ENCODE measurements at places on chromosomes 1 and 21.

GRCh38 chr1:247448107-247448791 is 9.7 kb downstream of the OR2B11 start:
- no peak for DNase-seq

DNA sequence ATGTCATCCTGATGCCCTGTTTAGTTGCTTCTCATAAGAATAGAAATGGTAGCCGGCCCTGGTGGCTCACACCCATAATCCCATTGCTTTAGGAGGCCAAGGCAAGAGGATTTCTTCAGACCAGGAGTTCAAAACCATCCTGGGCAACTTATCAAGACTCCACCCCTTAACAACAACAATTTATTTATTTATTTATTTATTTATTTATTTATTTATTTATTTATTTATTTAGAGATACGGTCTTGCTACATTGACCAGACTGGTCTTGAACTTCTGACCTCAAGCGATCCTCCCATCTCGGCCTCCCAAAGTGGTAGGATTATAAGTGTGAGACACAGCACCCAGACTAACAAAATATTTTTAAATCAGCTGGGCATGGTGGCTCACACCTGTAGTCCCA is 4.0 kb downstream of the MT1HL1 start:
- DNase-seq = no peak

DNA sequence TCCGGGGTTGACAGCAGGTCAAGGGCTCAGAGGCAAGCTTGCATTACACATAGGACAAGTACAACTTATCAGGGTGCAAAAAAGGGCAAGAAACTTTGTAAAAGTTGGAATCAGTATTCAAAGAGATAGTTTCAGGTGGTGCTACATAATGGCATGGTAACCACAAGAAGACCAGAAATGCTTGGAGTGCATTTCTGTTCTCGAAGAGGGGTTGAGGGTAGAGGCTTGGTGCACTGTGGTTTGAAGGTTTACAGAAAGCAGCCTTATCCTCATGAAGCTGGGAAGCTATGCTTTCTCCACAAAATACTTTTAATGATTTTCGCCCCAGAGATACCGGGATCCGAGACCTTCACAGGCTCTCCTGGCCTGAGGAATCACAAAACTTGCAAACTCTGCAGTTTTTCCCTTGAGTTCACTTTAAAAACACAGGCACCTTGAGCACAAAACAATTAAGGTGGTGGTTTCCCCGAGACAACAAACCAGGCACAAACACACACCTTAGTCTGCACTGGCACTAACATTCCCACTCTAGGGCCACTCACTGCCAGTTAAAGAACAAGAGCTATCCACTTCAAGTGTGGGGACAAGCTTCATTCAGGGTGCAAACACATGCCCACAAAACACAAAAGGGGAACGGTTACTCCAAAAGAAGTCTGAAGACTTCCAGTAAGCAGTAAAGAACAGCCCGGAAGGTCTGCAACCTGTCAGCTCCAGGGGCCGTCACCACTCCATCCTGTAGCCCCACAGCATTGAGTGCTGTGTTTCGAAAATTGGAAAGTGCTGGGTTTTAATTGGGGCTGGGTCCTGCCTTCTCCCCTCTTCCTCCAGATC is 29.8 kb upstream of the NFIA start:
- DNase-seq = no peak

DNA sequence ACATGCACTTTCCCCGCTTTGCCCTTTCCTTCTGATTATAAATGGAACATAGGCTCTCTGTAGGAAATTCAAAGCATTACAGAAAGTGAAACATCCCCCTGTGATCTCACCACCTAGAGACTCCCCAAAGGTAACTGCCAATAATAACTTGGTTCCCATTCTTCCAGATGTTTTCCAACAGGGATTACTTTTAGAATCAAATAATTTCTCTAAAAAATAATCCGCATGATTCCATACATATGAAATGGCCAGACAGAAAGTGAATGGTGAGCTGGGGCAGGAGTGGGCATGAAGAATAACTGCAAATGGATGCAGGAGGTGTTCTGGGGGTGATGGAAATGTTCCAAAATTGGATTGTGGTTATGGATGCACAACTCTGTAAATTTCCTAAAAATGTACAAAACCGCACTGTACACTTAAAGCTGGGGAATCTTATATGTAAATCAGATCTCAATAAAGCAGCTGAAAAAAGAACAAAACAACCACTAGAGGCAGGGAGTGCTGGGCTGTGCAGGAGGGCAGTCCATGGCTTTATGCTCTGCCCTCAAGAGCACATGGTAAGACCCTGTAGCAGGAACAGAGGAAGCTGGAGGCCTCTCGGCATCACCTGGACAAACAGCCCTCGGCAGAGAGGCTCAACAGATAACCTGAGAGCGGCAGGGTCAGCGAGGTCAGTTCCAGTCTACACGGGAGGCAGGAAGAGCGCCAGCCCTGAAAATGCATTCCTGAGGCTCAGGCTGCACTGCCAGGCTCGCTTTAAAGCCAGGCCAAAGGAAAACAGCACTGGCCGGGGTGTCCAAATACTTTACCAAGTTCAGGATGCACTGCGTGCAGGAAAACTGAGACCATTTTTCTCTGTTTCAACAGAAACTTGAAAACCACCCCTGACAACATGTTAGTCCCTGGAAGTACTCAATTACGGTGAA is 39.7 kb downstream of the CAPZB start:
- no peak for DNase-seq

GRCh38 chr1:50705041-50705440 is 255.0 kb downstream of the FAF1 start:
- DNase-seq = no peak

DNA sequence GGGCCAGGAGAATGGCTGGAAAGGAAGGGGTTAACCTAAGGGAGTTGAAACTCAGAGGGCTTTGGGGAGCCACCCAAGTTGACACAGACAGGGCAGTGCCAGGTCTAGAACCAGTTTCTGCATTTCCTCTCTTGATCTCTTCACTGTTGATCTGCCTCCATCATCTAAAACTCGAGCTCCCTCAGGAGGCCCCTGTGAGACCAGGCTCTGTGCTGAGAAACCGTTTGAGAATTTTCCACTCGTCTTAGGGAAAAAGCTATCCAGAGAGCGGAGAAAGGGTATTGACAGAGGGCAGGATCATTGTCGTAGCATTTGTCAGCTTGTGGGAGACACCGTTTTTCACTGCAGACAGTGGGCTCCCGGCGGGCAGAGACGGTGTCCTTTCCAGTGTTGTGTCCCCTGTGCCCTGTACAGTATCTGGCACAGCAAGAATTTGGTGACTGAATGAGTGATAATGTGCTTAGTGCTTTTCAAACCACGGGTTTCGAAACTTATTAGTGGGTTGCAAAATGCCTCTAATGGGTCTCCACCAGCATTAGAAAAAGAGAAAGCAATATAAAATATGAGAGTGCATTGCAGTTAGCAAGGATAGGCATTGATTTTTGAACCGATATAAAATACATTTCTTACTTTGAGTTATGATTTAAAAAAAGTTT is 31.1 kb downstream of the PROK1 start:
- DNase-seq = no peak

- DNase-seq = no peak
Observed at GRCh38 chr1:112673592-112674439, 643 bp upstream of the MOV10 start.

- DNase-seq = no peak
Observed at GRCh38 chr1:88608139-88608943, 75.7 kb upstream of the PKN2 start.

DNA sequence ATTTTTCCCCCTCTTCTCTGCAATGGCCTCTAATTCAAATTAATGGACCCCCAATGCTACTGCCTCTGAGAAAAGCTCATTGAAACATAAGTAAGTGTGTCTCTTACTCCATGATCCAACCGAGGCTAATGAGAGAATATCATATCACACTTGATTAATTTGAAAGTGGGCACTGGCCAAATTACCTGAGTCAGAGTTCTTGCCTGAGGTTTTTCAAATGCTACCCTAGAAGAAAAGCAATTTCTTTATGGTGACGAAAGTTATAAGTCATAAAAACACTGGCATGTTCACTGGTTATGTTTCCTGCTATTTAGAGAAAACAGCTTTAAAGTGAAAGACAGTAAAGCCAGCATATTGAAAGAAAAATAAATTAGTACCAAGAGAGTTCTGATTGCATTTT is 368.8 kb upstream of the TMPRSS15 start:
- DNase-seq = no peak

GRCh38 chr1:93678491-93678890 is 3.1 kb downstream of the BCAR3 start:
- no peak for DNase-seq

DNA sequence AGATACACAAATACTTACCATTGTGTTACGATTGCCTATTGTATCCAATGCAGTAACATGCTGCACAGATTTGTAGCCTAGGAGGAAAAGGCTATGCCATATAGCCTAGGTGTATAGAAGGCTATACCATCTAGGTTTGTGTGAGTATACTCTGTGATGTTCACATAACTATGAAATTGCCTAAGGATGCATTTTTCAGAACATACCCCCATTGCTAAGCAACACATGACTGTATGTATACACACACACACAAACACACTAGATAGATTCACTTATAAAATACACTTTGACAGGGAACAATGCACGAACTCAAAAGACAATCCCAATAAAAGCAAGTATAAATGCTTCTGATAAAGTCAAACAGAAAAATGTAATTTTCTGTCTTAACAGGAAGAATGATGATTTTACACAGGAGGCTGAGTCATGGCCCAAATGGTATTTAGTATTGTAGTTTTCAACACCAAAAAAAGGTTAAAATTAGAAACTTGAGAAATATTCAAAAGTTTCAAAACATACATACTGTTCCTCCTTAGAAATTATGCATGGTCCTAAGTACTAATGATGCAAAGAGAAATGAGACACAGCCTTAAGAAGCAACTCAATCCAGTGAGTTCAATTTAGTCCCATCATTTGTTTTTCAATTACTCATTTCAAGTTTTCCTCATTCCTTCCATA is 12.2 kb downstream of the FH start:
- no peak for DNase-seq

DNA sequence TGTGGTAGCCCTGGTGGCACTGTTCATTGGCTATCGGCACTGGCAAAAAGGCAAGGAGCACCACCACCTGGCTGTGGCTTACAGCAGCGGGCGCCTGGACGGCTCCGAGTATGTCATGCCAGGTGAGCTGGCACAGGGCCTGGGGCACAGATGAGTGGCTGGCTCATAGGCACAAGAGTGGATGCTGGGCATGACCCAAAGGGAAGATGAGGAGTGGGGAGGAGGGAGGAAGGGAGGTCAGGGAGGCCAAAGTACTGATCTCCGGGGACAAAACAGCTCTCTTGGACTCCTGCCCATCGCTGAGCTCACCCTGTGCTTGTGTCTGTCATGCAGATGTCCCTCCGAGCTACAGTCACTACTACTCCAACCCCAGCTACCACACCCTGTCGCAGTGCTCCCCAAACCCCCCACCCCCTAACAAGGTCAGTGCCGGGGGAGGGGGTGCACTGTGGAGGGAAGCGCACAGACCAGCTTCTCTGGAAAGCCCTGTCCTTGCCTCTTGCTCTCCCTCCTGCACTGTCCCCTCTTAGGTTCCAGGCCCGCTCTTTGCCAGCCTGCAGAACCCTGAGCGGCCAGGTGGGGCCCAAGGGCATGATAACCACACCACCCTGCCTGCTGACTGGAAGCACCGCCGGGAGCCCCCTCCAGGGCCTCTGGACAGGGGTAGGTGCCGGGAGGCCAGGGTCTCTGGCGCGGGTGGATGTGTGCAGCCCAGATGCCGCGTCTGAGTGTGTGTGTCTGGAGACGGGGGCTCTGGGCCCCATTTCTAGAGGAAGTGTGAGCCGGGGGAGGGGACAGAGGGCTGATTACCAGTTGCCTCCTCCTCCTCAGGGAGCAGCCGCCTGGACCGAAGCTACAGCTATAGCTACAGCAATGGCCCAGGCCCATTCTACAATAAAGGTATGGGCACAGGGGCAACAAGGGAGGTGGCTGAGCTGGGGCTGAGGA is 7.3 kb upstream of the LRRC71 start:
- DNase-seq = no peak

GRCh38 chr1:68916221-68916902 is 419.5 kb upstream of the DEPDC1 start:
- no peak for DNase-seq

DNA sequence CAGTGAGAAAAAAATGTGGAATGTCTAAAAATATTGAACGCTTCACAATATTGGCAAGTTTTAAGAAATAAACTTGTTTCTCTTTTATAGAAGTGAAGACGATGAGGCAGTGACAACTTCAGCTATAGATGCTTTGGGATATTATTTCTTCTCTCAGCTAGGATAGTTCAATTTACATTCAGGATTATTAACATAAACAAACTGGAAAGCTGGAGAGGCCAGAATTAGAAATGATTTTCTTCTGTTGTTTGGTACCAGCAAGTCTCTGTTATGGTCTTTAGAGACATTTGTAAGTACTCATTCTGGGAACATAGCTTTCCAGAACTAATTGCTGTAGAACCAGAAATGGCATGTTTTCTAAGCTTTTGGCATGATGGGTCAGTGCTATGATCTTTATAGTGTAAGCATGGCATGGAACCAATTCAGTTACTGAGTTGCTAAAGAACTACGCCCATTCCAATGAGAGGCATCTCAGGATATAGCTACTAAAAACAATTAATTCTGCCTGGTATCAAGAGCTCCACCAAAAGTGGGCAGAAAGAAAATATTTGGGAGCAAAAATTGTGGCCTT is 599.5 kb upstream of the B3GALT2 start:
- no peak for DNase-seq

- no peak for DNase-seq
Observed at GRCh38 chr1:67441183-67441582, 11.0 kb upstream of the SERBP1 start.

DNA sequence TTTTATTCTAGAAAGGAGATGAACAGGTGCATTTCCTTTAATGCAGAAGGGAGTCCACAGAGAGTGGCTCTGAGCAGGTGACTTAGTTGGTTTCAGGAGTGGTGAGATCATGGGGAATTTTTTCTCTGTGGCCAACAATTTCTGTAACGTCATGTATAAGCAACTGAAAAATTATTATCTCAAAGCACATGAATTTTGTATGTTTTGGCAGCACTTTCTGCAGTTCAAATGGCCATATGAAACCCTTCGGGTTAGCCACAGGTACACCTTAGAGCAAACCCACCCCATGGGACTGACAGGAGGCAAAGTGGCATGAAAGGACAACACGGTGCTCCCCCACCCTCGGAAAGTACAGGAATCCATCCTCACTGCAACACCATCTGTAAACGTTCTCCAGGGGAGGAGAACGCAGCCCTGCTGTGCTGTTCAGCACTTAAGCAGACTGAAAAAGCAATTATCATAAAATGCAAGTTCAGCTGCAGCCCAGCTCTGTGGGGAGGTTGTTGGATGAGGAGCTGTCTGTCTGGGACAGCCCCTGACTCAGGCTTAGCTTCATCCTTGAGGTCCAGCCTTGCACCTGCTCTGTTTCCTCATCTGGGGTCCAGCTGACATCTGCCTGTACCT is 55.8 kb upstream of the CLDN14 start:
- no peak for DNase-seq
